Activated CD4-positive, alpha-beta T cell treated with anti-CD3 and anti-CD28 coated beads, Interleukin-2, amount 50 U/mL, for 48 hours (primary cell): ENCODE measurements at places on chromosomes 5 and 9.

GRCh38 chr5:128470663-128471062 lies 67.4 kb downstream of the FBN2 start:
- no peak for DNase-seq

DNA sequence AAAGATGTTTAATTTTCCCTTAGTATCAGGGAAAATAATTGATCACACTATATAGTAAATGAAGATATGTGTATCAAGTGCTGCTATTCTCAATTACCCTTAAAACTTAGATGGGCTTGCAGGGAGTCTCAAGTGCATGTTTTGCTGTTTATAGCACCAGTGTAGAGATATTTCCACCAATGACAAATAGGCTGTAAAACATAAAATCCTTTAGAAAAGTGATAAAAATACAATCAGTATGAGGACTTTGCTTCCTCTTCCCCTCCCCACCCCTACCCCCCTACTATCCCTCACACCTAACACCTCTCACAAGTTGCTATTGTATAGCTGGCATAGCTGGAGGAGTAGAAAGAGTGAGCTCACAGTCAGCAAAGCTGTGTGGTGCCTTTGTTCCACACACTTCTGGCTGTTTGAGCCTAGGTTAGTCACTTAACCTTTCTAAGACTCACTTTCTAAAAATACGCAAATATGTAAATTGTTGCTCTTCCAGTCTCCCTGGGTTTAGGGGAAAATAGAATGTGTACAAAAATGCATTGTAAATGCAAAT lies 93.1 kb downstream of the PDE4D start:
- DNase-seq = no peak

GRCh38 chr9:109972026-109972882 lies 192.3 kb downstream of the PALM2AKAP2 start:
- DNase-seq = no peak

- DNase-seq = peak; percentile 91
Observed at GRCh38 chr5:138459311-138459933, 5.9 kb upstream of the EGR1 start.

GRCh38 chr9:98199388-98200033 lies 7.1 kb upstream of the CORO2A start:
- DNase-seq = no peak

DNA sequence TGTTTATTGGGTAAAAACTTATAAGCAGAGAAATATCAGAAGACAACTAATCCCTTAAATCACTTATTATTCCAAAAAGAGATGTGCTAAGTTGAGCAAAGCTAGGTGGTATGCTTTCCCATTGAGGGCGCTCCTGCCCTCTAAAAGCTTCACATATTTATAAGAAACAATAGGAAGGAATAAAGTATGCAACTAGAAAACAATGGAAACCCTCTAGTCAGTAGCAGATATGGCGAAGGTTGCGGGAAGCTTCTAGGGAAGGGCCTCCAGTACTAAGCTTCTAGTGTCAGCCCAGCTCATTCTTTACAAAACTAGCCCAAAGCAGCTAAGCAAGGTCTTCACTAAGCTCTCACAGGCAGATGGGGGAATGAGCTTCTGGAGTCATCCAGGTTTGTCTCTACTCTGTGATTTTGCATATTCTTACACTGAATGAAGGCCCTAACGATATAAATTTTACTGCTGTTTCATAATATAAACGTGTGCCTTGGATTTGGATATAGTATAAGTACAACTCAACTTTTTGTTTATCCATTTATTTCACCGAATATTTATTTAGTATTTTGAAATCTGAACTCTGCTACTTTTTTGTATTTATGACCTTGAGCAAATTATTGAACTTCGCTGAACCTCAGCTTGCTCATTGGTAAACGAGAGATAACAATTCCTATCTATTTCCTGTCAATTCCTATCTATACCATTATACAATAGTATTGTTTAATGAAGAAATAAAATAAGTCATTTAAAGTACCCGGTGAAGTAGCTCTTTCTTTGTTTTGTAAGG lies 571.4 kb downstream of the ELAVL2 start:
- DNase-seq = no peak

- no peak for DNase-seq
Observed at GRCh38 chr5:97000391-97000790, 64.5 kb downstream of the LNPEP start.

GRCh38 chr9:30075022-30075421 lies 2309.4 kb upstream of the ACO1 start:
- DNase-seq = no peak

- no peak for DNase-seq
Observed at GRCh38 chr9:77945798-77946197, 85.8 kb downstream of the GNAQ start.
